Gastroesophageal sphincter (tissue), 4 donors: ENCODE measurements at places on chromosomes 1 and 21.
A peak's percentile ranks its signal among the peaks of the same experiment; 100 is the strongest.

DNA sequence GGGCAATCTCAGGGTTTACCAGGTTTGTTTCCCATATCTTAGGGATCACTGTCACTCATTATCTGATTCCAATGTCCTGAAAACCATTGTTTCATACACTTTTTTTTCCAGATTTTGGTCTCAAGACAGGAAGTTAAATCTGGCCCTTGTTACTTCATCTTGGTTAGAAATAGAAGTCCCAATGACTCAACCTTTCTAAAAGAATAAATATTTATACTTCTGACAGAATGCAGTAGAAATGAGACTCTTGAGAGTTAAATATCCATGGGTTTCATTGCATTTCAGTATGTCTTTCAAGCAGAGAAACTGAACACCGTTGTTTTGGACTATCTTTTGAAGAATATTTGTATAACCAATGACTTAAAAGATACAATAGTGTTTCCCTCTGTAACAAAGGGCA, 19.8 kb upstream of the VCAM1 start:
- ATAC-seq = no peak

DNA sequence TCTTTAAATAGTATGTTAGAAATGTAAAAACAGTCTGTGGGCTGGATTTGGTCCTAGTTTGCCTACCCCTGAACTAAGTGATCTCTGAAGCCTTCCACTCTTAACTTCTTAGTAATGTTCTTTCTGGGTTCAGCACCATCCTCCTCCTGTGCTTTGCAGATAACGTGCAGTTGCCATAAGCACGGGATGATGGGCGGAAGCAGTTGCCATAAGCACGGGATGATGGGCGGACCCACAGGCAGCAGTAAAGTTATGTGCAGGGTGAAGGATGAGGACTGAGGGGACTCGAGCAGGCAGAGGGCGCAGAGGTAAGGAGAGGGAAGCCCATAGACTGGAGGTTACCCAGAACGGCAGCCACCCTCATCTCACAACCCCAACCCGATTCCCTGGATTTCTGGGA, 25.6 kb downstream of the GPA33 start:
- no peak for ATAC-seq

DNA sequence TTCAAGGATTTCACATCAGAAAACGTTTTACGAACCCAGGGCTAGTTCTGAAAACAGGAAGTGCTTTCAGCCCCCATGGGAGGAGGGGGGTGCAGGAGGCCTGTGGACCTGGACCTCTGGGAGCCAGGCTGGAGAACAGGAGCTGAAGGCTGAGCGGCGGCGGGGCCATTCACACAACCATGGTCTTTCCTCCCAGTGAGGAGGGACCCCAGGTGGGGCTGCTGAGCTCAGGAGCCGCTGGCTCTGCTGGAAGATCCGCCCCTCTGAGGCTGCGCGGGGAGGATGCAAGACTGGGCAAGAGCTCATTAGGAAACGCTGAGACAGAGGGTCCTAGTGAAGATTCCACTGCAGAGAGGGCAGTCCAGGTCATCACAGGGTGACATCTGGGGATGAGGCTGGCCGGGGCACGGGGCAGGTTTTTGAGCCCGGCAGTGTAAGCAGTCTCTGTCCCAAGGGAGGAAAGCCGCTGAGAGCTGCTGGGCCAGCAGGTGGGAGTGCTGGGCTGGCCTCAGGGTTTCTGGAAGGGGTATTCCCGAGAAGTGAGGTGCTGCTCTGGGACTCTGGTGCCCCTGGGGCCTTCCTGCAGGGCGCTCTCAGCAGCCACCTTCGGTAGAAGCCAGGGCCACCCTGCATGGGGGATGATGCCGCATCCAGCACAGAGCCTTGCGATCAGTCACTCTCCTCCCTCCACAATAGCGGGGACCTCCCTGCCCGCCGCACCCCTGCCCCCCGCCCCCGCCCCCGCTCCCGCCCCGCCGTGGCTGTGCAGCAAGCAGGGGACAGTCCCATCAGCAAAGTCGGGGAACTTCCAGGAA, 7.5 kb downstream of the MX2 start:
- ATAC-seq = peak; percentile 42

DNA sequence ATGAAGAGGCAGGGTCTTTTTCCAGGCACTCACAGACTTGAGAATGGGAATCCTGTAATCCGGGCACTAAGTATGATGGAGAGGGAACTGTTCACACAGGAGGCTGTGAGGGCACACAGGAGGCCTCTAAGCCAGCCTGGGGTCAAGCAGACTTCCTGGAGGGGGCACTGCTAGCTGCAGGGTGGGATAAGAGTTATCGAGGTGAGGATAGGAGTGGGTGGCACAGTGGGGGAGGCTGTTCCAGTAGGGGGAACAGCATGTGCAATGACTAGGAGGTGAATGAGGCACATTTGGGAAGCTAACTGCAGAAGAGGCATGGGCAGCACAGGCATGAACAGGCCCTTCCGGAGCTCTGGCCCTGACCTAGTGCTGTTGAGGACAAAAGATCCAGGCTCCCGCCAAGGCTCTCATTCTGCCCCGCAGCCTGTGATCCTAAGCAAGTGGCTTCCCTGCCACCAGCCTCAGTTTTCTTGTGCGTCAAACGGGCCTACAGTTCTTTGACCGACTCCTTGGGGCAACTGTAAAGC, 216.7 kb downstream of the TRABD2B start:
- no peak for ATAC-seq

GRCh38 chr1:29136391-29136915, 12.8 kb upstream of the TMEM200B start:
- no peak for ATAC-seq

GRCh38 chr1:116690849-116691406, 23.4 kb upstream of the IGSF3 start:
- ATAC-seq = no peak

DNA sequence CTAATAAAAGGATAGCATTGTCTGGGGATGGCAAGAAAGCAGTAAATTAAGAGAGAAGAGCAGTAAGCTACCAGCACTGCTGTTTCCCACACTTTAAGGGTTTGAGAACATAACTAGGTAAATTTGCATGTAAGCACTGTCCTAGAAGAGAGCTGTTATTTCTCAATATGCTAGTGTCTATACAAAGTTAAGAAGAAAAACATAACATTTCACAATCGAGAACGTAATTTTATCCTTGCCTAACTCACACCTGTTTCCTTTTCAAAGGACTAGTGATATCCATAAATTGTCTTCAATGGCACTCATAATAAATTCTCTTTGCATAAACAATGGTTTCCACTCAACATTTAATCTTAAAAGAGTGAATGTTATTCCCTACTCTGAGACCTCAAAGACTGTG, 576.0 kb downstream of the PTBP2 start:
- ATAC-seq = no peak

DNA sequence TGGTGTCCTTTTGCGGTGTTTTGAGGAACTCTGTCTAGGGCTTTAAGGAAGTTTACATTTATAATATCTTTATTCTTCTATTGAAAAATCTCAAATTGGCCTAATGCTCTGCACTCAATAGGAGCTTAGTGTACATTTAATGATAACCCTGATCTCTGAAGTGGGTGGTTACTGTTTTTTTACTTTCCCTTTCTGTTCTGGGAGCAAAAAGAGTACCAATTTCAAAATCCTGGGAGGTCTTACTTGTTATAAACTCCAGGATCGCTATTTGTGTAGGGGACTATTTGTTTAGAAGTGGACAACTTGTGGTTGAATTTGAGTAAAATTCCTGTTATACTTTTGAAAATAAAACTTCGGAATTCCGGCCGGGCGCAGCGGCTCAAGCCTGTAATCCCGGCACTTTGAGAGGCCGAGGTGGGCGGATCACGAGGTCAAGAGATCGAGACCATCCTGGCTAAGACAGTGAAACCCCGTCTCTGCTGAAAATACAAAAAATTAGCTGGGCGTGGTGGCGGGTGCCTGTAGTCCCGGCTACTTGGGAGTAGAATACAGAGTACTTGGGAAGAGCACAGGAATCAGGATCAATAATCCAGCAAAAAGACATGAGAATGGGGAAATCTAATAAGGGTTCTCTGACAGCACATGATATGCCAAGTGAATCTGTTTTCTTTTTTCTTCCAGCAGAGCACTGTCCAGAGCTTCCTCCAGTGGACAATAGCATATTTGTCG, 1.1 kb downstream of the C4BPB start:
- ATAC-seq = no peak

DNA sequence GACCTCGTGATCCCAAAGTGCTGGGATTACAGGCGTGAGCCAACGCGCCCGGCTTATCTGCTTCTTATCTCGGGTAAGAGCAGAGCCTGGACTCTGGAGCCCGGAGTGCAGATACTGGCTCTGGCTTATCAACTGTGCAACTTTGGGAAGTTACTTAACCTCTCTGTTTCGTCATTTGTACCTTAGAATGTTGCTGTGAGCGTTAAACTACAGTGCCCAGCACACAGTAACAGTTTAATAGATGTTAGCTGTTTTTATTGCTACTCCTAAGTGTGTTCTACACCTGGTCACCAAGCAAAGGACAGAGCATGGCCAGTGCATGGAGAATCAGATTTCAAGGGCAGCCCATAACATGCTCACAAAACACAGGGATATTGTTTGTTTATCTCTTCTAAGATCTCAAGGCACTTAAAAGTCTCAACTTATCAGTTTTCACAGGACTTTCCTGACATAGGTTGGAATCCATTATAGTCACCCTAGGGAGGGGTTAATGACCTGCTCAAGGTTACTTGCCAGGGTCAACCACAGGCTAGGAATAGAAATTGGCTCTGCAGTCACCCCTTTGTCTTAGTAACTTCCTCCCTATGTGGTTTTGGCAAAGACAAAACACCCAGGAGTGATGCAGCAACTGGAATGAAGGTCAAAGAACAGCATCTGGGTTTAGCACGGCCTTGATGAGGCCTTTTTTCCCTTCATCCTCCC, 22.5 kb upstream of the SRP9 start:
- ATAC-seq = peak; percentile 66

GRCh38 chr1:163106364-163106987, 37.3 kb downstream of the RGS4 start:
- peak; percentile 36 for ATAC-seq

- no peak for ATAC-seq
These were observed 13.5 kb downstream of the ESPN start for GRCh38 chr1:6438047-6438525.

DNA sequence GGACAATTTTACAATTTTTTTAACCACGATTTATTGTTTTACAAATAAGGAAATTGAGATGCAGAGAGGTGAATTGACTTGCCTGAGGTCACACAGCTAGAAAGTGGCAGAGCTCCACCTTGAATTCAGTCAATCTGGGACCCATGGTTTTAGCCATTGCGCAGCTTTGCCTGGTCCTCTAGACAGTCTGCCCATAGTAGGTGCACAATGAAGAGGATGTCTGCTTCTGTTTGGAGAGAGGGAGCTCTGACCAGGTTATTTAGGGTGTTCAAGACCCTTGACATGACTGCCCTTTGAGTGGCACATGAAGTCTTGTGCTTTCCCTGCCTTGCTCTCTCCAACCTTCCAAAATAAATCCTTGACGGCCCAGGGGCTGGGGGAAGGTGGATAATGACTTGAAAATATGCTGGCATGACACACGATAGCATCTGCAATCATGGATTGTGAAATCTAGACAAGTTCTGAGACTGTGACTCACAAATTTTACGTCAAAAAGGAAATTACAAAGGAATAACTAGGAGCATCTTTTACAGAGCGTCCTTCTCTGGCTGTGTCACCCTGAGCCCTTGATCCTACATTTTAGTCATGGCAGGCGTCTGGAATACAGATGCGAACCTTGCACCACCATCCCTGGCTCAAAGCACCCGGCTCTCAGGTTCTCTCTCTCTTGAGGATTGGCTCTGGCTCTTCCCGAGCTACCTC, 26.2 kb upstream of the ID3 start:
- peak; percentile 88 for ATAC-seq

DNA sequence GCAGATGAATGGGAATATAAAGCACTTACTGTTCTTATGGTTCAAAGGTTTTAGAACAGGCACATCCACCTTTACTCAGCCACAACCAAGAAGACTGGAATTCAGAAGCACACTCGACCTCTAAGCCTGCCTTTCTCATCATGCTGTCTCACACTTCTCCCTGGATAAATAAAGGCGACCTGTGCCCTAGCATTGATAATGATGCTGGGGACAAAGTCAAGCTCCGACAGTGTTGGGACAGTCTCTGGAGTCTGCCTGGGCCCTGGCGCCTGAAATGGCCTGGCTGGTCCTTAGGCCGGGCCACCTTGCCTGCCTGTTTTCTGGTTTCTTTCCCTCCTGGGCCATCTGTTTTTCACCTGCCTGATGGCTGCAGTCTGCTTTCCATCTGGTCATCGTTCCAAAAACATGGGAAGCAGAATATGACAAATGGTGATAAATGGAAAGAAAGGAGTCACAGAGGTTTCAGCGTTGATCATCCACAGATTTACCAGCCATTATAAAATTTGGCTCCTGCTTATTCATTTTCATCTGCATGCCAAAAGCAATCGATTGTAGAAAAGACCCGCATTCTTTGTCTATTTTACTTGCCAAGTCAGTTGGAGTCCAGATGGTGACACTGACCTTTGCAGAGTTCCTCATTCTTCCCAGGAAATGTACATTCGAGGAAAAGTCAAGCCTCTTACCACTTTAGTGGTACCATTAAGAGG, 91.2 kb upstream of the KCNJ15 start:
- ATAC-seq = no peak

DNA sequence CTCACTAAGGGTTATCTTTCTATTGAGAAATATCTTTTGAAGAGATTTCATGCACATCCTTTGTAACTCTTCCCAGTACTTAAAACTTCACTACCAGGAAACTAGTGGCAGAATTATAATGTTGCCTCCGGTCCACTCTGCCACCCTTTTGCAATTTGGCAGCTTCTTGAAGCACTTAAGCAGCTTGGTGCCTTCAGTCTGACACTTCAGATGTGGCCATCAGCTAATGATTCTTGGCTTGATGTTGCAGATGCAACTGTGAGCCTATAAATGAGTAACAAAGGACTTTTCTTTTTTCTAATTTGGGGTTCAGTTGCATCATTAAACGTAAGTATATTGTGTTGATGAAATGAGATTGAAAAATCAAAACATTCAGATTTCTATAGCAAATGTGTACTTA, 187.5 kb upstream of the C21orf91 start:
- no peak for ATAC-seq

- no peak for ATAC-seq
These were observed 28.9 kb upstream of the RBM15 start for GRCh38 chr1:110310300-110310699.

DNA sequence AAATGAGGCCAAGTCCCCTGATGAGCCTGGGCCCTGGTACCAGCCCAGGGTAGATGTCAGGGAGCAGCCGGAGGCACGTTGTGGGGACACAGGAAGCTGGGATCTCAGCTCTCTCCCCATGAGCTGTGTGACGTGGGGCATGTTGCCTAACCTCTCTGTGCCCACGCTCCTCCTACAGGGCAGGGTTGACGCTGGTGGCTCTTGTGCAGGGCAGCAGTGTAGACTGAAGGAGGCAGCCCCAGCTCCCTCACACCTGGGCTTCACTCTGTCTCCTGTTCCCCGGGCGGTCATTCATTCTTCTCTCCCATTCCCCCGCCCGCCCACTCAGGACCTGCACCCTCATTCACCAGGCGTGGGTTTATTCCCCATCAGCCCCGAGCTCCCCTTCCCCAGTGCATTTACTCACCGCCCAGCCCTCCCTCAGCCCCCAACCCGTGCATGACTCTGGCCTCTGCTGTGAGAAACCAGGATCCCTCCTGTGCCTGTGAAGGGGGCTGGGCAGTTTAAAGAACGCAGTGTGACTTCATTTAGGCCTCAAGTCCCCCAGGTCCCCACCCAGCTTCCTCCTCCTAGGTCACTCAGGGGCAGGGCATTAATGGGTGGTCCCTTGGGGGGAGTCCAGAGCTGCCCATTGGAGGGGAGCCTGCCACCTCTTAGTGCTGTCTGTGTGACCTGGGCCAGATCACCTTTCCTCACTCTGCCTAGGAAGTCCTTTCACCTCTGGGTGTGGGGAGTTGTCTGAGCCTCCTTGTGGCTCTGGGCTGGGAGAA, 285.7 kb downstream of the PTPRU start:
- ATAC-seq = no peak

GRCh38 chr1:62870148-62870547, 86.2 kb downstream of the ATG4C start:
- ATAC-seq = no peak
